Cardiac muscle cell (in vitro differentiated cells and primary cell): ENCODE measurements at places on chromosomes 7 and 10.

DNA sequence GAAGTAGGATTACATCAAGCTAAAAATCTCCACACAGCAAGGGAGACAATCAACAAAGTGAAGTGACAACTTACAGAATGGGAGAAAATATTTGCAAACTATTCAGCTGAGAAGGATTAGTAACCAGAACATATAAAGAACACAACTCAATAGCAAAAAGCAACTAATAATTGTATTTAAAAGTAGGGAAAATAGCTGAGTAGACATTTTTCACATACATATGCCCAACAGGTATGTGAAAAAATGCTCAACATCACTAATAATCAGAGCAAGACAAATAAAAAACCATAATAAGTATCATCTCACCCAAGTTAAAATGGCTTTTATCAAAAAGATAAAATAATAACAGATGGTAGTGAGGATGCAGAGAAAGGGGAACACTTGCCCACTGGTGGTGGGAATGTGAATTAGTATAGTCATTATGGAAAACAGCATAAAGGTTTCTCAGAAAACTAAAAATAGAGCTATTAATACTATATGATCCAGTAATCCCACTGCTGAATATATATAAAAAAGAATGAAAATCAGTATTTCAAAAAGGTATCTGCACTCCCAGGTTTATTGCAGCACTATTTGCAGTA, 784.5 kb upstream of the C7orf33 start:
- no peaks in the 10 kb centered on the region for H3K4me1 ChIP-seq
- no peak for DNase-seq
- no peaks in the 10 kb centered on the region for H3K36me3 ChIP-seq
- no peak overlapping the region for H3K27ac ChIP-seq

- DNase-seq, result no peak
- no peaks in the 10 kb centered on the region for H3K4me1 ChIP-seq
- no peaks in the 10 kb centered on the region for H3K27me3 ChIP-seq
- no peak overlapping the region for H3K27ac ChIP-seq
These were observed 12.5 kb upstream of the ST7 start for GRCh38 chr7:116940689-116941370.

DNA sequence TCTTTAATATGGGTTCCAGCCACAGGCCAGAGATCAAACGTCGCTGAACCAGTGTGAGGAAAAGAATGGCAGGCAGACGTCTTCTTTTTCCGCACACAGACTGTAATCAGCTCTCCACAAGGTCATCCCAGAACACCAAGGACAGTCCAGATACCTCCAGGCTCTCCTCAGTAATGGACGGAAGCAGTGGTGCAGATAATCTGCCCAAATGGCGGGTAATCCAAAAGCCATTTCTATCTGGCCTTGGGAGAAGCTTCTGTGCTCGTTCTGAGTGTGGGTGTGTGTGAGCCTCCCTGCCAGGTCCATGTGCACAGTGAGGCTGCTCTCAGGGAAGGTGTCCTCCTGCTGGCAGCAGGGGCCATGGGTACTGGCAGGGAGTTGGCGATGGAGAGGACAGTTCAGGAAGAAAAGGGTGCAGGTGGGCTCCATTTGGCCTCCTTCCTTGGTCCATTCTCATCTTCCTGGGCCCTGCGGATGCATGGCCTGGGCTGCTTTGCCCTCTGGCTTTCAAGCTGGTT, 15.6 kb upstream of the TEX36 start:
- H3K4me3 ChIP-seq, result no peak overlapping the region
- no peak for DNase-seq
- no peaks in the 10 kb centered on the region for H3K27me3 ChIP-seq

- no peaks in the 10 kb centered on the region for H3K4me1 ChIP-seq
- DNase-seq, result peak; percentile 87
- H3K36me3 ChIP-seq, result no peaks in the 10 kb centered on the region
- peaks cover 6% of the 10 kb centered on the region for H3K27me3 ChIP-seq
- peak within 1 kb of the TSS; percentile 2 for H3K27ac ChIP-seq
- peak within 1 kb of the TSS; percentile 67 for H3K4me3 ChIP-seq
These were observed at the start of gene BLOC1S2 for GRCh38 chr10:100286051-100287033. Gene BLOC1S2, minus strand, starts transcription at chr10:100286680. Its CDS starts 21 bp downstream, at chr10:100286659.
